Esophagus mucosa (tissue), 1 donor: ENCODE measurements at places on chromosomes 1 and 21.

- ATAC-seq, result no peak
Measured at GRCh38 chr21:42438316-42439205, 34.9 kb downstream of the UBASH3A start.

- ATAC-seq, result no peak
Measured at GRCh38 chr1:178603926-178604325, 91.0 kb downstream of the TEX35 start.

GRCh38 chr1:234589064-234589800 is 20.7 kb downstream of the IRF2BP2 start:
- ATAC-seq, result peak; percentile 94

- ATAC-seq, result peak; percentile 63
Measured at GRCh38 chr21:34037009-34037795, 36.2 kb upstream of the MRPS6 start.

GRCh38 chr1:225460737-225461532 is 33.1 kb upstream of the LBR start:
- ATAC-seq, result peak; percentile 70

GRCh38 chr21:46284077-46284644 is 1.2 kb downstream of the MCM3AP start:
- no peak for ATAC-seq

DNA sequence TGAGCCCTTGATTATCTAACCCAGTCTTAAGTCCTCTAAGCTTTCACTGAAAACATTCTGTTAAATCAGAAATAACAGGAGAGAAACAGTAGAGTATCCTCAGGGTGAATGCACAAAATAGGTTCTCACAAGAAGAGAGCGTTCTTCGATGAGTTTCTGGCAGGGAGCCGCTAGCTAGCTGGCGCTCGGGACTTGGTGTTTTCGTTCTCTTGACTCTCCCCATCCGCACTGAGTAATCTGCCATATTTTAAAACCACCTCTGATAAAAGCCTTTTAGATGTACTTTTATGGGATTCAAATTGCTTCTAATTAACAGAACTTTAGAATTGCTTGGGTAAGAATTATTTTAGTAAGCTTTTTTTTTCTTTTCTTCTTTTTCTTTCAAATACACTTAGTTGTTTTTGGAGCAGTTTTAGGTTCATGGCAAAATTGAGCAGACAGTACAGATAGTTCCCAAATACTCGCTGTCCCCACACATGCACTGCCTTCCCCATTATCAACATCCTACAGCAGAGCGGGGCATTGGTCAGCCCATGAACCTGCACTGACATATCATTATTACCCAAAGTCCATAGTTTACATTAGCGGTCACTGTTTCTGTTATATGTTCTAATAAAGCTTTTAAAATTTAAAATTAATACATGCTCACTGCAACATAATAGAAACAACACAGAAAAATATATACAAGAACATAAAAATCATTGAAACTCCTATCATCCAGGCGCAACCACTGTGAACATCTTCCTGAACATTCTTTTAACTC is 35.4 kb downstream of the PRDM2 start:
- no peak for ATAC-seq

GRCh38 chr1:243946946-243947345 is 96.9 kb upstream of the AKT3 start:
- no peak for ATAC-seq

DNA sequence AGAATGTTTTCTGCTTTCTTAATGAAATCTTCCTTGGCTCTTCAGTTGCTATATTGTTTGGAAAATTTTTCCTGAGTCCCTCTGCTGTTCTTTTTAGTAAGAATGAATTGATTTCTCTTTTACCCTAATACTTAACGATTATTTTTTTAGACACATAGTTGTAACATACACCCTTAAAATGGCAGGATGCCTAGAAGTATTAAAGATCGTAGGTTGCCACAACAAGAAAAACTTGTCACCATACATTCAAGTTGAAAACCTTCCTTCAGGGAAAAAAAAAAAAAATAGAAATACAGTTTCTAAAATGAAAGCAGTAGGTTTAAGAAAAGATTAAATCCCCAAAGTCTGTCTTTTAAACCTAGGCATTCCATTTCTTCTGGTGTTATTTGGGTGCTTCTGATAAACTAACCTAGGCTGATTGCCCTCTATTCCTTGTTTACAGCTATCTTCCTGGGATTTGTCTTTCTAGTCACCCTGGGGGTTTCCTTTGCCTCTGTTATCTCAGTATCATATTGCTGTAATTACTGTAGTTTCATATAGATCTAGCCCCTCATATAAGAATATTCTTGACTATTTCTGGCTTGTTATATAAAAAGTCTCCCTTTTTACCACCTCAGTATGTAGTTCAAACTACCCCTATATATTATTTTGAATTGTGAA is 16.8 kb downstream of the SUCO start:
- ATAC-seq, result no peak

DNA sequence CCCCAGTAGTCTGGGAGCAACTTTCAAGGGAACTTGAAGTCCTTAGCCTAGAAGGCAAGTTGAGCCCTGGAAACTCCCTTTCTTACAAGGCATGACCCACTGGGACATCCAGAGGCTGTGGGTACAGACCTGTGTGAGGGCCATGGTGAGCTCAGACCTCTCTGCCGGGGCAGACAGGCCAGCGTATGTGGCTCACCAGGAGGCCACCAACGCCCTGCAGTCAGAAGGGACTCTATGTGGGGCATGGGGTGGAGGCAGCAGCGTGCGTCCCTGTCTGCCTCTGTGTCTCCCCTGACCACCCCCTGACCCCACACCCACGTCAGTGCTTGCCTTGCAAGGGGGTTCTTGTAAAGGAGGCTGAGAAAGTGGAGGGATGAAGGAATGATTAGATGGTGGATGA is 10.8 kb downstream of the COQ8A start:
- no peak for ATAC-seq

DNA sequence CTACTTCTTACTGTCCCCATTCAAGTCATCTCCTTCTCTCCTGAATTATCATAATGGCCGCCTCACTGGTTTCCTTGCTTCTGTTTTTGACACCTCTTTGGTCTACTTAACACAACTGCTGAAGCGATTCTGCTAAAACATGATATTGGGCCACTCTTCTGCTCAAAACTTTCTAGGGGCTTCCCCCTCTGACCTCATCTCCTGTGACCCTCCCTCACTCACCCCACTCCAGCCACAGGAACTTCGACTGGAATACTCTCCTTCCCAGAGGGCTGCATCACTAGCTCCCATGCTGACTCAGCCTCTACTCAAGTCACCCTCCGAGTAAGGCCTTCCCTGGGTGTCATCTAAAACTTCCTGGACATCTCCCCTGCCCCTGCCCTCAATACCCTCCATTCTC is 35.7 kb downstream of the NRIP1 start:
- no peak for ATAC-seq
